Right renal cortex interstitium (tissue), 3 donors: ENCODE measurements at places on chromosomes 6 and 20. TPM values are rescaled to one million over a fixed set of nuclear protein-coding genes. Genes with fewer than 3 reads are reported as not detected.

DNA sequence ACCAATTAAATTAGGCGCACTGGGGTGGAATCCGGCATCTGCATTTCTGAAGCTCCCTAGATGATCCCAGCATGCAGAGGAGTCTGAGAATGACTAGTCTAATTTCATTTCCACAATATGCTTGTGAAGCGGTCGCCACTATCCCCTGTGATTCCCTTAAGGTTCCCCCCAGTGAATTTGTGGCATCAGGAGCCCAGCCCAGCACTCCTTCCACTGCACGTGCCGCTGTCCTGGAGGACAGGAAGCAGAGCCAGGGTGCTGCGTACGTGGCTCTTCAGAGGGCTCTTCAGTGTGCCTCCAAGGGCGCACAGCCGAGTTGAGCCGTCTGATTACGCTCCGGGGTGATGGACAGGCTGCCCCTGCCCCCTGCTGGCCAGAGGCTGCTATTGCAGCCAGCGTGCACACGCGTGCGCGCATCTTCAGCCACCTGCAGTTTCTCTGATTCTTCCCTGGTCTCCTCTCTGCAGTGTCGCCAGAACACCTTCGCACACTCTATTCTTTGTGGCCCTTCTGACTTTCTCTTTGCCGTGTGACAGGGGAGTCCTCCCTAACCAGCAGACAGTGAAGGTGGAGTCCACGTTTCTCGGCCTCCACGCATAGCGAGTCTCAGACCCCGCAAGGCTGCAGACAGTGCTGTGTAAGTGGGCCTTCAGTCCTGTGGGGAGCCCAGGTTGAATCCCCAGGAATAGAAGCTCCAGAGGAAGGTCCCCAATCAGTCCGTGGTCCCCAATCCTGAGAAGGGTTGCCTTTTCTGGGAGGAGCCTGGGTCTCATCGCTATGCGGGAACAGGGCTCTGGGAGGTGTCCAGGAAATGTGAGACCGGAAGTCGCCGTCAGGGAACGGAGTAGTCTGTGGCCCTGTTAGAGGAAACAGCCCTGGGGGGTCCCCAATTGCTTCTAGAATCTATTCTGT, 16.5 kb upstream of the NCR2 start:
- DNase-seq, result peak; percentile 63

DNA sequence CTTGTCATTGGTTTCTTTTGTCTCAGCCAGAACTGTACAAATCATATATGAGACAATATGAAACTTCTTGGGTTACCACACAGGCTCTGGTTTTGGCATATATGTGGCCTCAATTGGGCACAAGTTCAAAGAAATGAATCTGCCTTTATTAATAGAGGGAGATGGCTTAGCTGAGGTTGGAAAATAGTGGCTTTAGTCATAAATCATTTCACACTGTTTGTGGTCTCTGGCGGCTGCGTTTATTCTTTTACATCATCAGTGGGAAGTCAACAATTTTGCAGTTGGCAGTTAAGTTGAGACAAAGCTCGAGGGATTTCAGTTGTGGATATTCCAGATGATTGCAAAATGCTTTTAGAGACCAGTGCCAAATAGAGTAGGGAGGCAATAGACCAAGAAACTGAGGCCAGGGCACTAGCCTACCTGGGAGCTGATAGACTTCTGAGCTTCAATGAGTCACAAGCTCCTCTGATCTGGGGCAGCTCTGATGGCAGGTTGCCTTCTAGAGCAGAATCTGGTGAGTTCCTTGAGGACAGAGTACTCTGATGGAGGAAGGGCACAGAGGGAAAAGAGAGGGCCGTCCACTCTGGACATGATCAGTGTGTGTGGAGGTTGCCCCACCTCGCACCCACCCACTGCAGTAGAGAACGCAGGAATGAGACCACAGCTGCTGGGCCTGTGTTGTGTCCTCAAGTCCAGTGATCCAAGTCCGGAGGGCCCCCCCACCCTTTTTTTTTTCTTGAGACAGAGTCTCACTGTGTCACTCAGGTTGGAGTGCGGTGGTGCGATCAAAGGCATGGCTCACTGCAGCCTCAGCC, 73.5 kb downstream of the ARMC2 start:
- DNase-seq, result no peak

Gene NAPB
- 17.5 TPM for polyA plus RNA-seq

DNA sequence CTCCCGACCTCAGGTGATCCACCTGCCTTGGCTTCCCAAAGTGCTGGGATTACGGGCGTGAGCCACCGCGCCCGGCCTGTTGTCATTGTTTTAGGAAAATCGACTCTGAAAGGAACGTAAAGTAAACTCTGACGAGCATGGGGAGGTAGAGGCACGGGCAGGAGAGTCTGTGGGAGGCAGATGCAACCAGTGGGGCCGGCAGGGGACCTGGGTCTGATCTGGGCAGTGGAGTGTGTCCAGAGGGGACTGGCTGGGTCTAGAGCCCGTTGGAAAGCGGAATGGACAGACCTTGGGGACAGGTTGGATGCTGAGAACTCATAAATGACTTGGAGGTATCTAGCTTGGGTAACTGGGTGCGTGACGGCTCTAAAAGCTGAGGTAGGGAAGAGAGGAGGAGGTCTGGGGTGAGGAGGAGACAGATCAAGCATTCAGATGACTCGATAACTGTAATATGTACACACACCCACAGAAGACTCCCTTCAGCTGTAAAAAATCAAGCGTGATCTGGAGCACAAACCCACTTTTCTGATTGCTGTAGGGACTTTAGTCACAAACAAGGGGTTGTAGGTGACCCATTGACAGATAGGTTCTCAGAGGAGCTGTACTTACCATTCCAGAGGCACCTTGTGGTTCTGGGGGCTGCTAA, 22.4 kb downstream of the MANBAL start:
- DNase-seq, result no peak

Gene WFDC12
- not detected for polyA plus RNA-seq

Gene GABRR1
- 3.0 TPM for polyA plus RNA-seq

- no peak for DNase-seq
Observed at GRCh38 chr6:7818257-7819214, 92.1 kb downstream of the TXNDC5 start.
